ENCODE measurements at places on chromosomes 3 and 15.

GRCh38 chr3:60001369-60001768, 951.5 kb upstream of the CFAP20DC start:
- no peak for DNase-seq

- no peak for DNase-seq
These were observed 320.5 kb downstream of the ZIC1 start for GRCh38 chr3:147729641-147730040.

- peak; percentile 54 for DNase-seq
These were observed 71.3 kb downstream of the RAB11A start for GRCh38 chr15:65940618-65940909.

DNA sequence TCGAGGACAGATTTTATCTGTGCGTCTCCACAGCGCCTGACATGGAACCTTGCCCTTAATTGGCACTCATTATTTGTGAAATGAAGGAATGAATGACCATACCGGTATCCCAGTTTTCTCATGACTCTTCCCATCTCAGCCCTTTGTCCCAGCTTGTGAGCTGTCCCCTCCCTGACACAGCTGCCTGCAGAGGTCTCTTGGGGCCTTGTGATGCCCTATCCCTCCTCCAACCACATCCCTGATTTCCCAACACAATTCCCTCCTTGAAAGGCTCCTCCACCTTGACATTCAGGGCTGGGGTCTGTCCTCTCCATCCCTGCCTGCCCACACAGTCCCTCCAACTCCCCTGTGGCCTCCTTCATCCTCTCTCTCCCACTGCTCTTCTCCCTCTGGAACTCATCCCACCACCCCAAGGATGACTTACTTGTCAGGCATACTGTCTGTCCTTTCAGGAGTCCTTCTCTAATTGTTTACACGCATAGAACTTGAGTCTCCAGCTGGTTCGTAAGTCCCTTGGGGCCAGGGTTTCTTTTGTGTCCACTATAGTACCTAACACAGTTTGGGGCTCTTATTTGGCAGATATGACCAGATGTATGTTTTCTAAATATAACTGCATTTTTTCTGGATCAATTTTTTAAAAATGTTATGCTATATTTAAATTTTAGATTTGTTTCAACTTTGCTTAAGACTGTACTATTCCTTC, 35.6 kb upstream of the FILIP1L start:
- DNase-seq = no peak

- DNase-seq = no peak
These were observed 23.3 kb downstream of the SPRED1 start for GRCh38 chr15:38275959-38276358.

DNA sequence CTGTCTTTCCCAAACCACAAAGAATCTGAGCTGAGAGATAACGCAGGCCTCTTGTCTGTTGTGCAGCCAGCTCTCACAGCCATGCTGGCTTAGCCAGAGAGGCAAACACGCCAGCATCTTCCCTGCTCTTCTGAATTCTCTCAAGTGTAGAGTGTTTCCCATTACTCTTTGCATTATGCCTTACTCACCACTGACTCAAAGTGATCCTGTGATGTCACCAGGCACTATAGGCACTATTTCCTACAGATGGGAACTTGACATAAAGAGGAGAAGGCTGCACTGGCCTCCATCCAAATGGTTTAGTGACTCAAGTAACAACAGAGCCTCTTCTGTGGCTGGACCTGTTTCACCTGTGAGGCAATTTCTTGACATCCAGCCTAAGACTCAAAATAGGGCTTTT, 44.4 kb downstream of the PDZRN3 start:
- DNase-seq = peak; percentile 67

- DNase-seq = no peak
These were observed 139.1 kb downstream of the CBLB start for GRCh38 chr3:105729667-105730066.

DNA sequence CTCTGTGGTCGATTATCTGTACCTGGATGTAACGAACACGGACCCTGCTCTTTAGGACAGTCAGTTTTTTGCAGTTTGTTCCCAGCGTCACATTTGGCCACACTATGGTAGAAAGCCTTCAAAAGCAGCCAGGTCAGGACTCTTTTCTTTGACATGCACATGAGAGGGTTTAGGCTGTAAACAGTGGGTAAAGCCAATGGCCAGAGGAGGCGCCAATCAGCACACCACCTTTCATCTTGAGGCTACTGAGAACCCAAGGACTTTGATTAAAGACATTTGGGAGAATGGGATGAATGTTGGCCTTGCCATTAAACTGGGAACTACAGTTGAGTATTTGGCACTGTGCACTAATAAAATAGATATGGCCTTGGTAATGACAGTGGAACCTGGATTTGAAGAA, 225.9 kb downstream of the OXSM start:
- no peak for DNase-seq

- DNase-seq = no peak
These were observed 64.2 kb downstream of the ST3GAL6 start for GRCh38 chr3:98827221-98827920.

DNA sequence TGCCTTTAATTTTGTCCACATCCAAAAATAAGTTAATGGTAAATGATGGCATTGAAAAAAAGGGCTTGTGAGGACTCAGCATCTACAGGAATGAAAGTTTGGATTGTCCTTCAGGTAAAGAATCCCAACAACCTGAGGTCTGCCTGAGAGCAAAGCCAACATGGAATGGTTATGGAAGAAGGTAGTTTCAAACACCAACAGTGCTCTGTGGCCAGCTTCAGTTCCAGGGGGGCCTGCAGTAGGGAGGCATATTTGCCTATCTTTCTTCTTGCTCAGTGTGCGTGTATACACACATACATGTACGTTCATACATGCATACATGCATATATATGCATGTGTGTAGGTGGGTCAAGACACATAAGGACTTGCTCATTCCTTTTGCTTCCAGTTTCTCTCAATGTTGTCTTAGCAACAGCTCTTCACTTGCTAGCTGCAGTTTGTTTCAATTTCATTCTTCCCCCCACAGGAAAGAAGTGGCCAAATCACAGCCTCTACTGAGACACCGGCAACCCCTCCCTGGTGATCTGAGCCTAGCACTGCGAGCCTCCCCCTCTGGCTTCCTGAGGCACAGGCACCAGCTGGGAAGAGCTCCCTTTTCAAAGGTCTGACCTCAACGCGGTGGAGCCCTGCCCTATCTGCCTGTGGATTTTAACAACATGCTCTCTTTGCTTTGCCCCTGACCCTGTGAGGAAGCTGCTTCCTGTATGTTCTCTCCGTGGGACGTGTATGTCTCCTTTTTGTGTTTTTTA, 146.2 kb downstream of the KLF13 start:
- peak; percentile 23 for DNase-seq

GRCh38 chr3:97636465-97636864, 128.1 kb upstream of the ARL6 start:
- DNase-seq = no peak

- no peak for DNase-seq
These were observed 29.4 kb upstream of the HEG1 start for GRCh38 chr3:125085166-125085565.

- DNase-seq = no peak
These were observed 78.8 kb downstream of the CLDN11 start for GRCh38 chr3:170497207-170498095.

DNA sequence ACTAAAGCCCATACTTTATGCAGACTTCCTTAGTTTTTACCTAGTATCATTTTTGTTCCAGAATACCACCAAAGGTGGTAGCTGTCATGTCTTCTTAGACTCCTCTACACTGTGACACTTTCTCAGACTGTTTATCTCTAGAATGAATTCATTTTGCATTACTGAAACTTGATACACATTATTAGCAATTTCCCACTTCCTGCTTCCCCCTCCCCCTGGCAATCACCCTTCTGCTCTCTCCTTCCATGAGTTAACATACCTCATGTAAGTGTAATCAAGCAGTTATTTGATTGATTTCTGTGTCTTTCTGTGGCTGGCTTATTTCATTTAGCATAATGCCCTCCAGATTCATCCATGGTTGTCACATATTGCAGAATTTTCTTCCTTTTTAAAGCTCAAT, 204.9 kb downstream of the STAG1 start:
- DNase-seq = peak; percentile 52

- DNase-seq = no peak
These were observed 22.6 kb downstream of the ADAM10 start for GRCh38 chr15:58726867-58727266.

DNA sequence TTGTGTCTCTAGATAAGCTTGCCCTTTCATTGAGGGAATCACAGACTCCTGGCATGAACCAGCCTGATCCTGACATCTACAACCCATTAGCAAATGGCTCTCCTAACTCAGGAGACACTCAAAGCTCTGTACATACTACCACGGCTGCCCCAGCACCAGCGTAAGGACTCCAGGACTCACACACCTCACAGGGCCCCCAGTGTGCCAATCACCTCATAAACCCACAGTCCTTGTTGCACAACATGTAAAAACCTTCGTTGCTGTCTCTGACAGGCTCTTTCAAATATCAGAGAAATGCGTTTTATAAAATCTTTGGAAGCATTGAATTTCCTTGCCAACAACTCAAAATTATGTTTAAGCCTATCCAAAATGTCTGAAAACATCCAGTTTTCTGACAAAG, 7.3 kb downstream of the FYCO1 start:
- DNase-seq = no peak

DNA sequence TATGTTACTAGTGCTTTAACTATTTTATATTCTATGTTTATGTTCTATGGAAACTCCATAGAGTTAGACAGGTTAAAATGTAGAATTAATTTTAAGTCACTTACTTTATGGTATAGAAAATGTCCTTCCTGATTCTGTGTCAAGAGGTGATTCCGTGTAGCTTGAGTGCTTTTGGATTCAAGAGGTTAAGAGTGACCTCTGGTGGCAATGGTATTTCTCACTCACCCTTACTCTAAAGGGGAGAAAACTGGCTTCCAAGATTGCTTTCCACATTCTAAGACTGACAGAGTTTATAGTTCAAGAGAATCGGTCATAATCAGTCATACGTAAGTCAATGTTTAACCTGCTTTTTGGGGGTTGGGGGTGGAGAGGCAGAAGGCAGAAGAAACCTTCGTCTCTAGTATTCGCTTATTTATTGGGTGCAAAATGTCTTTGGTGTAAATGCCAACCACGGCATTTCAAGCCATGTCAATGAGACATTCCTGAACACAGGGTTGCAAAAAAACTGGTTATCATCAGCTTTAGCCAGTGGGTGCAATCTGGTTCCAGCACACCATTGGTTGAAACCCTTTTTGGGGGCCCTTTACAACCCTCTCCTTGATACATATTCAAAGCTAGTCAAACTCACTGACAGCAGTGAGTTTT, 92.0 kb upstream of the VGLL3 start:
- DNase-seq = peak; percentile 50

DNA sequence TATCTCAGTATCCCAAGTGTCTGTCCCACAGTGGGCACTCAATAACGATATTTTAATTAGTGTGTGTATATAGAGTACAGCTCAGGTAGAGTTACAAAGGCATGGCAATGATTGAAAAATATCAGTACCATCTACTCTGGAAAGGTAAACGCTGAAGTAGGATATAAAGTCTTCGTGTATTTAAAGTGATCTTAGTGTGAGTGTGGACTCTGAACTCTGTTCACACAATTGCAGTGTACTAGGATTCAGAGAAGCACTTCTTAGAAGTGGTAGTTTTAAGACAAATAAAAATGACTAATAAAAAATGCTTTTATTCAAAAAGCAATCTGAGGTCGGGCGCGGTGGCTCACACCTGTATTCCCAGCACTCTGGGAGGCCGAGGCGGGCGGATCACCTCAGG, 62.9 kb upstream of the RAP2B start:
- DNase-seq = no peak

DNA sequence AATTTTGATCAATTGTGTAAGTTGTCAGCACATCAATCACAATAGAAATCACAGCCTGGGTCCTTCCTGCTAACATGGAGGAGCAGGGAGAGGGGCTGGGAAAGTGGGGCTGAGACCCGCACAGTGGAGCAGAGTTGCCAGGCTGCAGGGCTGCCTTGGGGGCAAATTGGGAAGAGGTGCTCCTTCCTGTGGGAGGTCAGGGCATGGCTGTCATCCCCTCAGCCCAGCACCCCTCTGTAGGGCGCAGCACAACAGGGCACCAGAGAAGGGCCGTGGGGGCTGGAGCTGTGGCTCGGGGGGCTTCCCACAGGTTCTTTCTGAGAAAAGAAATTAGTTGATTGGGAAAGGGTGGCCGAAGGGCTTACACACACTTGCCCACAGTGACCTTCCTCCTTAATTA, 126.3 kb downstream of the NSMCE3 start:
- no peak for DNase-seq

DNA sequence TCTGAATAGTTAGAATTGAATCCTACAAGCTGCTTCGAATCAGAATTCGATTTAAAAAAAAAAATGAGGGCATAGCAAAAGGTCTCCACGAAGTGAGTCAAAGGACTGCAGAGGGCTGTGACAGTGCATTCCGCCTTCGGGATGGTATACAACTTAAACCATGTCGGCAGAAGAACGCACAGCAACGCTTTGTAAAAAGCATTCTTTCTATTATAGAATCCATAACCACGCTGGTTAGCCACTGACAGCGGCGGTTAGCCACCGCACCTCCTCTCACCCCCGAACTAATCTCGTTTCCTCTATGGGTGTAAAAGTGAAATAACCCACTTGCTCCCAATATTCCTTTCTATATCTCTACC, 664 bp upstream of the PIK3CA start:
- DNase-seq = no peak

DNA sequence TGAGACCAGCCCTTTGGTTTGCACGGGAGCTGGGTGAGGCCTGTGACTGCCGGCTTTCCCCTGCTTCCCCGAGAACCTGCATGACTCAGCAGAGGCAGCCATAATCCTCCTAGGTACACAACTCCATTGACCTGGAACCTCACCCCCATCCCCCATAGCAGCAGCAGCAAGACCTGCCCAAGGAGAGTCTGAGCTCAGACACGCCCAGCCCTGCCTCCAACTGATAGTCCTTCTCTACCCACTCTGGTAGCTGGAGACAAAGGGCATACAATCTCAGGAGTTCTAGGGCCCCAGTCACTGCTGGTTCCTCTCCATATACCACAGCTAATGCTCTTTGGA, 141.0 kb upstream of the ARHGEF26 start:
- DNase-seq = peak; percentile 37

GRCh38 chr3:17974206-17974841, 231.9 kb upstream of the TBC1D5 start:
- no peak for DNase-seq

GRCh38 chr3:163813935-163814334, 1264.4 kb downstream of the SI start:
- DNase-seq = no peak

DNA sequence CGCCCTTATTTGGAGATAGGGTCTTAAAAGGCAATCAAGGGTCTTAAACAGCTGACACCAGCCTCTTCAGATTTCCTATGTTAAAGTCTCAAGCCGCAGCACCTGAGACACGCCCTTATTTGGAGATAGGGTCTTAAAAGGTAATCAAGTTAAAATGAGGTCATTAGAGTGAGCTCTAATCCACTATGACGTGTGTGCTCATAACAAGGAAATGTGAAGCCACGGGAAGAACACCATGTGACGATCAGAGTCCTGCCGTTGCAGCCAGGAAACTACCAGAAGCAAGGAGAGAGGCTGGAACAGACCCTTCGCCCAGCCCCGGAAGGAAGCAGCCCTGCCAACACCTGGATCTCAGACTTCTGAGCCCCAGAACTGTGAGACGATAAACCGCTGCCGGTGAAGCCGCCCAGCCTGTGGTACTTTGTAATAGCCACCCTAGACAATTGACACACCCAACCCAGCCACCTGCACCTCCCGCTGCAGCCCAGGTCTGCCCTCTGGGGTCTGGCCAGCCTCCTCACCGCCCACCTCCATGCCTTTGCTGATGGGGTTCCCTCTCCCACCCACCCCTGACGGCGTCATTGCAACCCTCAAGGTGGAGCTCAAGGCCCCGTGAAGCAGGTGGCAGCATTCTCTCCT, 137.9 kb downstream of the MEGF11 start:
- DNase-seq = no peak
